ENCODE measurements at places on chromosomes 6 and 20.

- no peak for DNase-seq
Measured at GRCh38 chr6:4320860-4321259, 185.5 kb upstream of the ECI2 start.

- no peak for DNase-seq
Measured at GRCh38 chr20:17584689-17585088, 14.8 kb downstream of the DSTN start.

DNA sequence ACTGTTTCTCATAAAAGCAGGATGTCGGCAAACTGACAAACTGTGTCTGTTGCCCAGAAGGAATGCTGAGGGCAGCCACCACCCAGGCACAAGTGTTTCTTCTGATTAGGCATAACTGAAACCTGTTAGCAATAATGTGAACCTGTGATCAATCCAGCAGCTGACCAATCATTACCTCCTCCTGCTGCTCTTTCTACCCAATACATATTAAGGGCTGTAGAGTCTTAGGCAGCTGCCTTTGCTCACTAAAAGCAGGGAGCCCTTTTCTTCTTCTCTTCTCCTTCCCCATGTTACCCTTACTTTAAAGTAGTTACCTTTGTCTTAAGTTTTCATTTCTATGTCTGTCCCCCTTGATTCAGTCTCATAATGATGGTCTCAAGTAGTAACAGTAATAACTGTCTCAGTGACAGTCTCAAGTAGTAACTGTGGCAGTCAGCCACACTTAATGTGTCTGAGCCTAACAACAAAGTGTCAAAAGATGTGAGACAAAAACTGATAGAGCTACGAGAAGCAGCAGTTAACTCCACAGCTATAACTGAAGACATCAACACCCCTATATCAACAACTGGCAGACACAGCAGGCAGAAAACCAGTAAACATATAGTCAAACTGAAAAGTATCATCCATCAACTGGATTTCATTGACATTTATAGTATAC is 37.0 kb downstream of the RANBP9 start:
- no peak for DNase-seq

DNA sequence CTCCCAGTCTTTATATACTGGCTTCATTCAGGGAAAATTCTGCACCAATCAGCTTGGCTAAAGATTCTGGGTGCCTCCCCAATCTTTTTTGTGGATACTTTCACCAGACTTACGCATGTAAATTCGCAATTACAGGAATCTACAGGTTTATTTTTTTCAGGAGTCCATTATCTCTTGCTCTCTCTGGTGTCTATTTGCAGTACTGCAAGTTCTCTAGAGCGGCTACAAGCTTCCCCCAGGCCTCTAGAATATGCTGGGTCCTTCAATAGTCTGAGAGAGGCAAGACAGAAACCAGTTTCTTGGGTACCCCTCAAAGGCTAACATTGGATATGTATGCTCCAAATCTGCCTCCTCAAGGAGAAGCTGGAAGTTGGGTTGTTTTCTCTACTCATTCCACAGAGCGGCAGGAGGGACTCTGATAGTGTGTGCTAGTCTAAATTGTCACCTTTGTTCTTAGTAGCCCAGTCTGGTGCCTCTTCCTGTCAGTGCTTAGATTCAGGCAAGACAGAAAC is 58.5 kb downstream of the SUN5 start:
- no peak for DNase-seq

GRCh38 chr20:45095805-45096238 is 5.1 kb downstream of the KCNS1 start:
- peak; percentile 26 for DNase-seq

DNA sequence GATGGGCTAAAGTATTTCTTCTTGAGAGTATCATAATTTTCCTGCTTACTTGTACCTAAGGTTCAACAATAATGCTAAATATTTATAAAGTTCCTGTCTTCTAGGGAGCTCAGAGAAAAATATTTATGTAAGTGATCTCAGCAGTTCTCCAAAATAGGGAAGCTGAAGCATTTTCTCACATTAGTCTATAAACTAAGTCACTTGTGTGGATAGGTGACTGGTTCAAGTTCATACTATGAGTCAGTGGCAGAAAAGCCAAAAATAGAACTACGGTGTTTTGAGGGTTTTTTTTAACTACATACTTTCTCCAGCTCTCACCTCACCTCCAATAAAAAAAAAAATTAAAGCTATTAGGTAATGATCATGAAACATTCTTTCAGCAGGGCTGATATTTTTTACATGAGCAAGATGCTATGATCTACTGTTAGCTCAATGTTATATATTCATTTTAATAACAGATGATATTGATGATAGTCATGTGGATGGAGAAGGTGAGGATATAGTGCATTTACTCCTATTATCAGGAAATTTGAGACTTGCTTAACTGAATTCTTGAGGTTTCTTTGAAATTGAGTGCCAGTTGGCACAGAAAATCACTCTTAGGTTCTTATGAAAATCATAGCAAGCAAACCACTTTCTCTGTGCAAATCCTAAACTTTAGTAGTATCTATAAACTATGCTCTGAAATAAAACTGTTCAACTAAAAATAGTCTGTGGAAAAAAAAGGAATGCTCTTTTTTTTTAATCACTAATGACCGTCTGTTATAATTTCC is 4.1 kb upstream of the MOXD1 start:
- no peak for DNase-seq

DNA sequence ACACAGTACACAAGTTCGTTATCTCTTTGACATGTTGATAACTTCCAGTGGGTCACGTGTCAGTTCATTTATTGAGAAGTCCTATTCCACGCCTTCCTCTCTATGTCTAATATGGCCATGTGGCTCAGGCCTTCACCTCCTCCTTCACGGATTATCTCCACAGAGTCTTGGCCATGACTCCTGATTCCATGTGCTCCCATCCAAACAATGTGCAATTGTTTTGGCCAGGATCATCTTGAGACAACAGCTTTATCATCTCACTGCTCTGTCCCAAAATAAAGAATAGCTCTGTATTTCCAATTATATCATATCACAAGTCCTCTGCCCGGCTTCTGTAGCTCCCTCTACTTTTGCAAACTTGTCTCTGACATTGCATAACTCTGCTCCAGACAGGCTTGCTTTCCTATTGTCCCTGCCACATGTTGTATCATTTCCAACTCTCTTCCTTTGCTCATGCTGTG is 11.1 kb upstream of the TXNDC5 start:
- no peak for DNase-seq

DNA sequence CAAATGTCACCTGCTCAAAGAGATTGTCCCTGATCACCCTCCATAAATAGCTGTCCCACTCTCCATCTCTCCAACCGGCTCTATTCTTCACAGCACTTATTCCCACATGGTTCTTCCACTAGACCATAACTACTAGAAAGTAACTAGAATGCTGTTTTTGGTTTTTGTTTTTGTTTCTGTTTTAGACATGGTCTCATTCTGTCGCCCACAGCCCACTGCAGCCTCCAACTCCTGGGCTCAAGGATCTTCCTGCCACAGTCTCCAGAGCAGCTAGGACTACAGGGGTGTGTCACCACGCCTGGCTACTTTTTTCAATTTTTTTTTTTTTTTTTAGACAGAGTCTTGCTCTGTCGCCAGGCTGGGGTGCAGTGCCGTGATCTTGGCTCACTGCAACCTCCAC is 12.2 kb downstream of the MMP24 start:
- DNase-seq = no peak

DNA sequence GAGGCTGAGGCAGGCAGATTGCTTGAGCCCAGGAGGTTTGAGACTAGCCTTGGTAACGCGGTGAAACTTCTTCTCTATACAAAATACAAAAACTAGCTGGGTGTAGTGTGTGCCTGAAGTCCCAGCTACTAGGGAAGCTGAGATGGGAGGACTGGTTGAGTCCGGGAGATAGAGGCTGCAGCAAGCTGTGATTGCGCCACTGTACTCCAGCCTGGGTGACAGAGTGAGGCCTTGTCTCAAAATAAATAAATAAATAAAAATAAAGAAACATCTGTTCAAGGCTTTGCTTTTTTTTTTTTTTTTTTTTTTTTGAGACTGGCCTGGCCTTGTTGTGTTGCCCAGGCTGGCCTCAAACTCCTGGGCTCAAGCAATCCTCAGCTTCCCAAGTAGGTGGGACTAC is 23.7 kb upstream of the SLC23A2 start:
- no peak for DNase-seq

GRCh38 chr20:43316271-43316670 is 126.6 kb upstream of the PTPRT start:
- no peak for DNase-seq

GRCh38 chr6:15417811-15418210 is 171.9 kb downstream of the JARID2 start:
- no peak for DNase-seq

- DNase-seq = no peak
Measured at GRCh38 chr20:42634156-42634555, 555.5 kb downstream of the PTPRT start.

GRCh38 chr6:52115145-52115741 is 27.8 kb upstream of the PKHD1 start:
- no peak for DNase-seq

- DNase-seq = no peak
Measured at GRCh38 chr20:50425076-50425475, 85.1 kb upstream of the PTPN1 start.

DNA sequence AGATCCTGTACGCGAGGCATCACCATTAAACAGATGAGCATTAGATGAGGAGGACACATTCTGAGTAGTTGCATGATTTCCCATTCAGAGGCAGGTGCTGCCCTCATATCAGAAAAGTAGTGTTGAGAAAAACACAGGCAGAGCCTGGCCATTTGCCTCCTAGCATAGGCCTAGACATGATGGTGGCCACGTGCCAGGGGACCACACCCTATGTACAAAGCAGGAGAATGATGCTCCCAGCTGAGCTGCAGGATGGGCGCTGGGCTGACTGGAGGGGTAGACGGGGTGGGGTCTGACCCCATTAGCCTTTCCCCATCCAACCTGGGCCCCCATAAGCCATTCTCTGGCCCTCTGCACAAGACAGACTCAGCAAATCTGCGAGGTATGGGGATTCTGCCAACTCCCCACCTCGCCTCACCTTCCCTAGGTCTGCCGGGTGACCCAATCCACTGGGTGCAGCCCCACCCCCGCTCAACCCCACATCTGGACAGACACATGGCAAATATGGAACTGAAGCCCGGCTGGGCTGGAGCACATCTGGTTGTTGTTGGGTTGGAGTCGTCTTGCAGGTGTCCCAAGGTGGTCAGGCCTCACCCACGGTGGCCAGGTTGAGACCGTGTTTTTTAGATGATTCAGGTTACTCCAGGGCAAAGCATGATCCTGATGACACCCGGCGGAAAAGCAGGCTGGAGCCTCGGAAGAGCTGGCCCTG is 13.9 kb downstream of the PI16 start:
- no peak for DNase-seq

DNA sequence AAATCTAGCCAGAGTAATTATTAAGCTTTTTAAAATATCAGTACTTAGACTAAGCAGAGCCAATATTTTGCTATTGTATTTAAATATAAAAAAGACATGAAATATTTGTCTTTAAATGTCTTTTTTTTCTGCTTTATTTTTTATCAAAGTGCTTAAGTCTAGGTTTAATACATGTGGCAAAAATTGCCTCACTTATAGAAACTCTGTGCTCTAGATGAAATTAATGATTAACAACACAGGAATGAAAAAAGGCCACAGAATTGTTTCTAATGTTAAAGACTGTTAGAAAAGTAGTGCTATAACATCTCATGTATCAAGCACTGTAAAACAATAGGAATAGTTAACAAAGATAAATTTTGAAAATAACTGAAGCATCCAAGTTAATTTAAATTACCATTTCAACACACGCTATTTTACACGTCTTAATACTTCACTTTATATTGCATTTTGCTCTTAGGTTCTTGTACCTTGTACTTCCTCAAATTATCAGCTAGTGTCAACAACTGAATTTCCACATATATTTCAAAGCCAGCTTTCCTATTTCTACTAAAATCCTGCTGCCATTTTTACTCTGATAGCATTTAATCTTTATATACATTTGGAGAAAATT is 1515.1 kb downstream of the HACE1 start:
- no peak for DNase-seq

DNA sequence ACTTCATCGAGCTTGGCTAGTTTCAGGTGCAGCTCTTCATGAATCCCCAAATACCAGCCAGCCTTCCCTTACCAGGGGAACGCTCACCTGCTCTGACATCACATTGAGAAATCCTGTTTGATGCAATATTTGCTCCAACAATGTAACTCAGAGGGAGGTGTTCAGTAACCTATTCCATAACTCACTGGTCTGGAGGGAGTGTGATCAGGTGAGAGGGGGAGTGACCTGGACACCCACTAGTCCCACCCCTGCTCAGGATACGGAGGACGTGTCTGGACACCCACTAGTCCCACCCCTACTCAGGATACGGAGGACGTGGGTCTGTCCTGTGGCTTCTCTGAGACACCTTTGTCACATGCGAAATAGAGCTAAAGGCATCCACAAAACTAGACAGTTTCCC is 70.3 kb downstream of the HUS1B start:
- DNase-seq = no peak

DNA sequence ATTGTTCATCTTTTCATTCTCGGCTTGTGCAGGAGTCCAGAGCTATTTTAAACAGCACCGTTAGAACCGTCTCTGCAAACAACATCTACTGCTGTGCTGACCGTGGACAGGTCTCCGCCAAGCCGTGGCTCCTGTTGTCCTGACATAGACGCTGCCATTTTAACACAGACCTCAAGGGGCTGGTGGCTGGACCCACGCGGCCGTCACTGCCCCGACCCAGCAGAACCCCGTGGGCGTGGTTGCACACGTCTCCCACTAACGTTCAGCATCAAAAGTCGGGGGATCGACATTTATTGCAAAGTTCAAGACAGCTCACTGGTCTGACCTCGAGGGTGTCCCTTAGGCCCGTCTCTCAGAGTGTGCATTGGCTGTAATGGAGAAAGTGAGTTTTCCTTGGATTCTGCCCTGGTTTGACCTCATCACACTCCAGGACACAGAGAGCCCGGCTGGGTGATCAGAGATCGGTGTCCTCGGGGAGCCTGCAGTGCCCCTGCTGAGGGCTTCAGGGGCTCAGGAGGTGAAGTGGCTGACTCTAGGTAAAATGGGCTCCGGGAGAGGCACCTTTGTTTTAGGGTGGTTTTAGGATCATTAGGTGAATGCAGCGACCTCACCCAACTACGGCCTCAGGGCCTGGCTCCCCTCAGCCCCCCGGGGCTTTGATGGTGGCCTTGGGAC is 363.2 kb downstream of the THBS2 start:
- no peak for DNase-seq

DNA sequence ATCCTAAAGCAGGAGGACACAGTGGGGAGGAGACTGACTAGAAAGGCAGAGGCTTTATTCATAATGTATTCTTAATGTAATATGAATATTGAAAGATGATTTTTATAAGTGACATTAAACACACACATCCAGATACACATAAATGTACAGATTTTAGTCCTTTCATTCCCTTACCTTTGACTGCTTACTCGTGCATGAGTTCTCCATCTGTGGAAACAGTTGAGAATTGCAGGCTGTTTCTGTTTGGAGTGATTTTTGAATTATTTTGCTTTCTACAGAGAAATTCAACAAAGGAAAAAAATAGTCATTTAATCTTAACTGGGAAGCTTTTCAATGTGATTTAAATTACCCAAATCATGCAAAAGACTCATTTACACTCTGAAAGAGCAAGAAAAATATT is 136.5 kb downstream of the RIMS1 start:
- DNase-seq = no peak

- DNase-seq = no peak
Measured at GRCh38 chr20:51387125-51387875, 155.2 kb downstream of the NFATC2 start.

- DNase-seq = no peak
Measured at GRCh38 chr6:137403855-137404254, 90.3 kb downstream of the OLIG3 start.
